Chondrocyte (in vitro differentiated cells): ENCODE measurements at places on chromosomes 11 and 22.

- no peak for DNase-seq
These were observed 125.0 kb downstream of the SIK3 start for GRCh38 chr11:116973270-116973669.

- DNase-seq: no peak
These were observed 3.2 kb downstream of the SEZ6L start for GRCh38 chr22:26172389-26172990.

- DNase-seq: no peak
These were observed 968 bp upstream of the TMEM109 start for GRCh38 chr11:60912851-60913528.

GRCh38 chr11:133176748-133177147 is 355.6 kb downstream of the OPCML start:
- DNase-seq: no peak

GRCh38 chr11:87954476-87954875 is 220.8 kb downstream of the RAB38 start:
- no peak for DNase-seq

DNA sequence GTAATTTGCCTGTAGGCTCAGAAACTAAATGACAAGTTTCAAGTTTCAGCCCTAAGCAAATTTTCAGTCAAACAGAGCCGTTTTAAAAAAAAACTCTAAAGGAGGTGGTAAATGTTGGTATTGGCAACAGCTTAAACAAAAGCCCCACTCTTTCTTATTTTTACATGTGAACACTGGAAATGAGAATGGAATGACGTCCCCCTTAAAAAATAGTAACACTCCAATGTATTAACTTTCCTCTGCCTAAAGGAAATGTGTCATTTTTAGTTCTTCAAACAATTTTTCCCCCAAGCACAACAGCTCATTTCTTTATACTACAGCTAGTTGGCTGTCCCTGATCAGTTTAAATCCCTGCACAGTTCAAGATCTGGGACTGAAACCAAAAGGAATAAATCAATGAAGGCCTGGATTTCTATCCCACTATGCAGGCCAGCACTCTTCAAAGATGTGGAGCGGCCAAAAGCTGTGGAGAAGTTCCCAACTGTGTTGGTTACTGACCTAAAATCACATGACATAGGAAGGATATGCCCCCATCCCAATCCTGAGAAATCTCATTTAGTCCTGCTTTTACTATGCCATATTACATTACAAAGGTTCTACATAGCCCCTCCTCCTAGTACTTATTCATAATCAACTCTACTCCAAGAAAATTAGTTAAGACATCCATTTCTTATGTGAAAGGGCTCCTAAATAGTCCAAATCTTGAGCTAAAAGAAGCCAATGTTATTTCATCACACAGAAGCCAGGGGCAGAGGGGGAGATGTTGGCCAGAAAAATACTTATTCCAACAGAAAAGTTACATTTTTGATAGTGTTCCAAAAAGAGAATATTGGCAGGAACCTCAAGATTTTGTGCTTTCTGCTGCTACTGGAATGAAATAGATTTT is 95.9 kb downstream of the CADM1 start:
- DNase-seq: no peak

- no peak for DNase-seq
These were observed 76.0 kb downstream of the TRIM29 start for GRCh38 chr11:120061761-120062560.

DNA sequence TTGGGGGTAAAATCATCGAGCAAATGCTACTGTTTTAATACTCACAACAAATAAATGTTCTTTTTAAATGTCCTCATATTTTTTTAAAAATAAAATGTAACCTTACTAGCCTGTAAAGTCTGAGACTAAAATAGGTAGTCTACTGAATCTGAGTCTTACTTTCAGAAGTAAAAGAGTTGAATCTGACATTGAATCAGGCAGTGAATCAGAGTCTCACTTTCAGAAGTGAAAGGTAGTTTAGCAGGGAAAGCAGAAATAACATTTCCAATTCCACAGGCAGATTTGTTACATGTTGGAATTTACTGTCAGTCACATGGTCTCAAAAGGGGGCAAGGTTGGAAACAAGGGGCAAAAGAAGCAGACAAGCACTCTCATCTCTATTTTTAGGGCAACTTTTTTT is 143.0 kb downstream of the ELP4 start:
- no peak for DNase-seq

DNA sequence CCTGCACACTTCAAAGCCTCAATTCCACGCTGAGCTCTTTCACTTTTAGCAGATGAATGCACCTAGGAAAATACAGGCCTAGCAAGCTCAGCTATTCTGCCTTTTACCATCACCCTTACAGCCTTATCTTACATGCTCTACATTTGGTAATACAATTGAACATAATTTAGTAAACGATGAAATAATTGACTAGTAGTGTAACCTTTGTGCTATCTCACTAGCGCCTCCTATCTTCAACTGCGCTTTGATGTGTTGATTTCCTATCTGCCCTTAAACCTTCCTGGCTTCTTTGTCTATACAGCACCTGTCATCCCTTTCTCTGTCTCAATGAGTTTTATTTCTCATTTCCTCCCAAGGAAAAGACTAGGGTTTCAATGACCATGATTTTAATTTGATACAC is 149.7 kb downstream of the LRRC4C start:
- DNase-seq: no peak

GRCh38 chr11:111514216-111515031 is at the start of gene HOATZ:
HOATZ (plus strand) TSS chr11:111514778; CDS start chr11:111514785, 7 bp downstream.
- DNase-seq: no peak

GRCh38 chr11:2804189-2804588 is 81.4 kb downstream of the CDKN1C start:
- DNase-seq: peak; percentile 56

GRCh38 chr11:117705866-117706265 is 91.2 kb downstream of the DSCAML1 start:
- DNase-seq: no peak

DNA sequence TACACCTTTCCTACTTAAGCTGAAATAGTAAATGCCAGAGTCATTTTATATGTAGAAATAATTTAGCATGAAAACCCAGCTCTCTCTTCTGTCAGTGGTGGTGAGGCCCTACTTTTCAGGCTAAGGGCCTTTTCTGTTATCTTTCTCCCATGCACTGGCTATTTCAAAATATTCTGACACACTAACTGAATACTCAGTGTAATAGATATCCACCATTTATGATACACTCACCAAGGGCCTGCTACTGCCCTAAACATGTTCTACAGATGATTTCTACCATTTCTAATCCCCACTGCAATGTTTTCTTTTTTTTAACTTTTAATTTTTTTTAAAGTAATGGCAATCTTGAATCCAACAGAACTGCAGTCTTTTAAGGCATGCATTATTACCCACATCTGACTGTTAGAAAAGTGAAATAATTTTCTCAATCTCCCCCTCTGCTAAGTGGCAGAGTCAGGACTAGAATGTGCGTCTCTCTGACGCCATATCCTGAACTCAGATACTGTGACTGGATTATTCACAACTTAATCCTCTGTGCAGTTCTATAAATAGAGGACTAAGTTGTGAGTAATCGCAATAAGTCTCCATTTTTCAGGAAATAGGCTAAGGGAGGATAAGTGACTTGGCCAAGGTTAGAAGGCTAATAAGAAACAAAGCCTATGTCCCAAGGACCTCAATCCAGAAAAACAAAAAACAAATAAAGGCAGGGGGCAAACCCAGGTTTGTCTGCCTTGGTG is 44.0 kb downstream of the GRAMD1B start:
- no peak for DNase-seq
